ENCODE measurements at places on chromosomes 13 and 19.

DNA sequence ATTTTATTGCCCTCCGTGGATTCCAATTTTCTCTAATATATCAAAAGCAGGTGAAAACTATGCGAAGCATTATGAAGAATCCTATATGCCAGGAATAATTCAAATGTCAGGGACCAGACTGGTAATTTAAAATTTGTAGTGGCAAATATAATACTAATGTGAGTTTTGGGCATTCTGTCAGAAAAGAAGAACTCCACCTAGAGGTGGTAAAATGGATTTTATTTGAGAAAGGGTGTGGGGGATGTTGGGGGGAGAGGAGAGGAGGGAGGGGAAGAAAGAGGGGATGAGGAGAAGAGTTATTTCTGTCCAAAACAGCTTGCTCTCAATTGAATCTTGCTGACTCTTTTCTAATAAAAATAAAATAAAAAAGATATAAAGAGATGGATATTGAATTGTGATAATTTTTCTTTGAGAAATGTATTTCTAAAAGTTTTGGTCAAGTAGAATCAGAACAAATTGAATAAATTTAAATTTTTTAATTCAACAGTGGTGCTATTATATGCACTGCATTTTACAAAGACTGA lies 929.3 kb upstream of the SLITRK5 start:
- no peak for DNase-seq

GRCh38 chr13:51440381-51440780 lies 12.5 kb downstream of the INTS6 start:
- DNase-seq, result no peak

DNA sequence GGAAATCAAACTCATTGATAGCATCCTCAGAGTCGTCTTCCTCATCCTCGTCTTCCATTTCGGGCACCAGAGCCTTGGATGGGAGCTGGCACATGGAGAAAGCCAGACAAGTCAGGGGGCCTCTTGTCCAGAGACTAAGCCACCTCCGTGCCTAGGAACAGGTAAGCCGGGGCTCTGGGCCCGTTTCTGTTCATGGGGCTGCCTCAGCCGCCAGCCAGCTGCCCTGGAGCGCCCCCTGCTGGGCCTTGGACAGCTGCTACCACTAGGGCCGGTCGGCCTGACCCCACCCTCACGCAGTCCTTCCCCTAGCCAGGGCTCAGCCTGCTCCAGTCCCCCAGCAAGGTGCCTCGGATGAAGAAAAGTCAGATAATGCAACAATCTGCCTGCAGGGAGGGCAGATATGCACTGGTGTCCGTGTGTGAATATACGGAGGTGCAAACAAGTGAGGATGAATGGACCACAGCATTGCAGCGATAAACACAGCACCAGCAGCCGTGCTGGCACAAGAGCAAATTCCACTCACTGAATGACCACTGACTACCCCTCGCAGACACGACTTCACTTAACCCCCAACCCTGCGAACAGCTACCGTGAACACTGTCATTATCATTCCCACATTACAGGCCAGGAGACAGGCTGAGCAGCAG lies 11.9 kb upstream of the PRKD2 start:
- DNase-seq, result no peak

DNA sequence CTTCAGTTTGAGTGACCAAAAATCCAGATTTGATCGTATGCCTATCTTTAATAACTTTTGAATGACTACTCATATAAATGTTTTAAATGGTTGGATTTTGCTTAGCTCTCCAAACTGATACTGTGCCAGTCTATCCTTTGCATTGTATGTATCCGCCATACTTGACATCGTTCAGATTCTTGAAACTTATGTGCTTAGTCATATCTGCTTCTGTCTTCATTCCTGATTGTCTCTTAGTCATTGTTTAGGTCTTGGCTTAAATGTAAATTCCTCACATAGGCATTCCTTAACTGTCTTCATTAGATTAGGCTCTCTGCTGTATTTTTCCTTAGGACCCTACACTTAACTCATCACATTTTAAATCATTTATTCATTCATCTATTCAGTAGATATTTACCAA lies 126.0 kb downstream of the PCCA start:
- DNase-seq, result no peak

DNA sequence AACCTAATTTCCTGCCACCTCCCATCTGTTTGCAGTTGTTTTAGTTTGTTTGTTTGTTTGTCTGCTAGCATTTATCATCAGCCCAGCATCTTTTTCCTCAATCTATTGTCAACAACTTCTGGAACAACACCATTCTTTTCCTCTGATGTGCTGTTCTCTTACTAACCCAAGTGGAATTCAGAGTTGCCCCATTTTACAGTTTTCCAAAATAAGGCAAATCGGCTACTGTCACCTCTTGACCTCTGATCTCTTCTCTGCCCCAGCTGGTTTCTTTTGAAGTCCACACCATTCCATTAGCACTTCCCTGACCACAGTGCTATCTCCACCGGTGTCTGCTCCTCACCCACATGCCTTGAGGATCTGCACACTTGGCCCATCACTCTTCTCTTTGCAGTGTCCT lies 102.4 kb downstream of the EFNB2 start:
- DNase-seq, result peak; percentile 15

GRCh38 chr13:23510544-23510916 lies 59.7 kb upstream of the TNFRSF19 start:
- peak; percentile 58 for DNase-seq

- DNase-seq, result no peak
Observed at GRCh38 chr19:16836115-16837034, 7.2 kb downstream of the SIN3B start.

GRCh38 chr19:50695251-50696093 lies 24.1 kb downstream of the SHANK1 start:
- DNase-seq, result no peak

DNA sequence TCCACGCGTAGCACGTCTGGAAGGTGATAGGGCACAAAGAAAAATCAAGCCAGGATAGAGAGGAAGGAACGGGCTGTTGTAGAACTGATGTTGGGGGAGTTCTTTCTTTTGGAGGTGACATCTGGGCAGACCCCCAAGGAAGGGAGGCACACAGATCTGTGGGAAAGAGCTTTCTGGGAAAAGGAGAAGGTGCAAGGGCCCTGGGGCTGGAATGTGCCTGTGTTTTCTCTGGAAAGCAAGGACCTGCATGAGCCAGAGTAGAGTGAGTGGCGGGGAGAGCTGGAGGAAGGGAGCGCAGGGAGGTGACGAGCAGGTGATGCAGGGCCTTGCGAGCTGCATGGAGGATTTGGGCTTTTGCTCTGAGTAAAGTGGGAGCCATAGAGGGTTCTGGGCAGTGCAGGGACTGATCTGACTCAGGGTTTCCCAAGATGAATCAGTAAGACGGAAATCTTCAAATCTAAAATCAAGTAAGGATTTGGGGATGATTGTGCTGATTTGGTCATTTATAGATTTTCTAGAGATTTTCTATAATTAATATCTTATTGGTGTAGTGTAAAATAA lies 30.8 kb downstream of the SMARCA4 start:
- no peak for DNase-seq

DNA sequence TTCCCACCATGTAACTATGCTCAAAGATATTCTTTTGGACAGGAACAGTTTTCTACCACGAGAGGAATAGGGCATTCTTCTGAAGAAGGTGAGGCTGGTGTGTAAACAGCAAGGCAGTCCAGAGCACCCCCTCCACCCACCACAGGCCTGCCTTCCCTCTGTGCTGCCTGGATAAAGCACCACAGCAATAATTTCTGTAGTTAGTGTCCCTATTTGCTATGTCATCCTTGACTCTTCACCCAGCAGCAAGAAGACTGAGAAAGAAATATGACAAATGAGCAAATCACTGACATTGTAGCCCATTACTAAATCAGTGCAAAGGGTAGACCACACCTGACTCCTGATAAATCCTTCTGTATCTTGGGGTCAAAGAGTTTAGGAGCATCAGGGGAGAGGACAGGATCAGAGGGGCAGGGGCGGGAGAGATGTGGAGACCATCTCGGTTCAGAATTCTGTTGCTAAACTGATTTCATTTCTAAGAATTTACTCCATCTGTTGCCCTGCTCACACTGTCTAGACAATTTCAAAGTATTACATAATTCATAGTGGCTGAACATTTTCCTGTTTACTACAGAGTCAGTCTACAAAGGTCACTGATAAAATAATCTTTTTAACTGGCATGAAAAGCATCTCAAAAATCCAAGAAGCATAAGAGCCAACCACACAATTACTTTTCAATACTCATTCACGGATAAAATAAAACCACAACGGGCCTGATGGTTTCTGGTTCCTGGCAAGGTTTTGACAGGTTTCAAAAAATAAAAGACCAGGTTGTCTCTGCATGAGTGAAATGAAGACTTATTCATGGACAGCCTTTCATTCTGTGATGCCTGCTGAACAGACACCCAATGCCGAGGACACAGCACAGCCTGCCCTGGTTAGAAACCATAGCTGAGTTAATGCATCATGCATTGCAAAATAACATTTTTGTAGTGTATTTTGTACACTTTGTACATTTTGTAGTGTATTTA lies 88.4 kb upstream of the IRS2 start:
- peak; percentile 34 for DNase-seq

DNA sequence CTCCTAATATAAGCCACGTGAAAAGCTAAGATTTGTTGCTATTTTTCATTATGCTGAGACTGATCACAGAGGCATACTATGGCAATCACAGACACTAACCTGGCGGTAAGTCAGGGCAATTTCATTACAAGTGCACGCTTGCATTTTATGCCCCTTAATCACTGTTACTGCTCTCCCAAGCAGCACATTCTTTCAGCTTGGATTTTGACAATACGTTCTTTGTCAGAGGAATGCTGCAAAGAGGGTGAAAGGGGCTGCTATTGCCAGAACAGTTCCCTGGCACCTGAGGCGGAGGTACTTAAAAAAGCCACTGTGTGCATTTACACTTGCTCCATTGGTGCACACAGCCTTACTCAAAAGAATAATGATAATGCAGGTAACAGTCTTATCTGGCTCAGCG lies 346.6 kb downstream of the RFC3 start:
- no peak for DNase-seq

DNA sequence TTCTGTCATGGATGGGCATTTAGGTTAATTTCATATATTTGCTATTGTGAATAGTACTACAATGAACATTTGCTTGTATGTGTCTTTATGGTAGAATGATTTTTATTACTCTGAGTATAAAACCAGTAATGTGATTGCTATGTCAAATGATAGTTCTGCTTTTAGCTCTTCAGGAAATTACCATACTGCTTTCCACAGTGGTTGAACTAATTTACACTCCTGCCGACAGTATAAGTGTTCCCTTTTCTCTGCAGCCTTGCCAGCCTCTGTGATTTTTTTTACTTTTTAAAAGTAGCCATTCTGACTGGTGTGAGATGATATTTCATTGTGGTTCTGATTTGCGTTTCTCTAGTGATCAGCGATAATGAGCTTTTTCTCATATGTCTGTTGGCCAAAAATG lies 6.5 kb downstream of the SIGLEC7 start:
- no peak for DNase-seq

- DNase-seq, result no peak
Observed at GRCh38 chr13:73870036-73870741, 264.0 kb downstream of the KLF12 start.

DNA sequence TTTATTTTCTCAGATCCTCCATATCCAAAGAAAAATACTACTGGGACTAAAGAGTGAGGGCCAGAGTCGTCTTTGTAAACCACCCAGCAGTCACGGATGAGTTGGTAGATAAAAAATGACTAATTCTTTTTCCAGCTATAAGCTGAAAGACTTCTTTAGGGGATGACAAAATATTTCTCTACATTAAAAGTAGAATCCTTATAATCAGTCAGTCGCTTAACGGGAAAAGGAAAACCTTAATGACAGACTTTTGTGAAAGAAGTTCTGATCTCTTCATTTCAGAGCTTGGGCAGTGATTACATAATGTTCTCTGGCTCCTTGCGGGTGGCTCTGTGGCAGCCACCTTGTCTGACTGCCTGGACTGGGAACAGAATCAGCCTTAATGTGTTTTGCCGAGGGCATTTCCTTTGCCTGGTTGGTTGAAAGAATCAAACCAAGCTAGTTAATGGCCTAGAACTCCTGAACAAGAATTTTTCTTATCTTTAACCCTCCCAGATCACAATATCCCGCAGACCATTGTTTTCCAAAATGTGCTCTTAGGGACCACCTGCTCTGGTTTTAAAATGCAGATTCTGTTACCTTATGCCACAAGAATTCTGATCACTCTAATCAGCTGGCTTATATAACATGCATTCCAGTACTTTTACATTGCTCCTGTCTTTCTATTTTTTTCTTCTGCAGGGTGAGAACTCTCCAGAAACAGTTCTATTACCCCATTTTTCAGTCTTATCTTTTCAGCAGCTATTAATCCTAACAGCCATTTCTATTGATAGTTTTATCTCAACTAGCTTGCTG lies 2.5 kb downstream of the ITM2B start:
- DNase-seq, result no peak

- no peak for DNase-seq
Observed at GRCh38 chr13:76160961-76161925, 525.1 kb downstream of the LMO7 start.

DNA sequence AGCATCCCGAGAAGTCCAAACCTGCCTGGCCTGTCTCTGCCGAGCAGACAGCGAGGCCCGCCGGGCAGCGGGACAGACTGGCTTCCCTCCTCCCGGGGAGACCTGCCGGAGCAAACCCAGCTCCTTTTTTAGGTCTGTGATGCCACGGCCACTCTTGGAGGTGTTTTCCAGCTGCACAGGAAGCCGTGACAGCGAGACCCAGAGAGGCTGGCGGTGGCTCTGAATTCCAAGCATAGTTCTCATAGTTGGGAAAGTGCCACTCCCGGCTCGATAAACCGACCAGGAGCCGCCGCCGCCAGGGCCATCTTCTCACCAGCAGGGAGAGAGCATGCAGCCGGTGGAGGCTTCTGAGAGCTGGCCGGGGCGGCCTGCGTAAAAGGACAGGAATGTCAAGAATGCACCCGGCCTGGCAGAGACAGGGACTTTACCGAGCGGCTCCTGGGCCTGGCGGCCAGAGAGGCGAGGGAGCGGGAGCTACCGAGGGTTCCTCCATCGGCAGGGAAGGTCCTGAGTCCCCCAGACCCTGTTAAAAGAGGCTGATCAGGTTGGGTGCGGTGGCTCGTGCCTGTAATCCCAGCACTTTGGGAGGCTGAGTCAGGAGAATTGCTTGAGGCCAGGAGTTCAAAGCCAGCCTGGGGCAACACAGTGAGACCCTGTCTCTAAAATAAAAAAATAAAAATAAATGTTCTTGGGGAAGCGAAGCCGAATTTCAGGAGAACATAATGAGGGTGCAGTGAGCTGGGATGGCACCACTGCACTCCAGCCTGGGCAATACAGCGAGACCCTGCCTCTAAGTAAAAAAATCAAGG lies 64.9 kb downstream of the GADD45B start:
- peak; percentile 94 for DNase-seq

DNA sequence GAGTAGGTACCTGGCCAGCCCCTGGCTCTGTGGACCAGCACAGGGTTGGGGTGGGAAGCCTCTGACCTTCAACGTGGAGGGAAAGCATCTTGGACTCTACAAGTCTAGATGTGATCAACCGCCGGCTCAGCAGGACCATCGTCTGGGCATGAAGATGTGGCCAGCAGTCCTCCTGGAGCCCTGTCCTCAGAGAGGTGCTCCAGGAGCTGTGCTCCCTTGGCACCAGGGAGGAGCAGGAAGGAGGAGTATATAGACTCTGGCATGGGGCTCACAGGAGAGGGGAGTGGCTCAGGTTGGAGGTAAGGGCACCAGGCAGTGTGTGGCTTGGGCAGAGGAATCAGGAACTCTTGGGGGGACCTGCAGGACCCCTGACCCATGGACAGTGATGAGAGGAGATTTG lies 18.3 kb upstream of the ISYNA1 start:
- DNase-seq, result no peak

Measured in GM04503 (cell line).